ENCODE measurements at places on chromosomes 7 and 10.

DNA sequence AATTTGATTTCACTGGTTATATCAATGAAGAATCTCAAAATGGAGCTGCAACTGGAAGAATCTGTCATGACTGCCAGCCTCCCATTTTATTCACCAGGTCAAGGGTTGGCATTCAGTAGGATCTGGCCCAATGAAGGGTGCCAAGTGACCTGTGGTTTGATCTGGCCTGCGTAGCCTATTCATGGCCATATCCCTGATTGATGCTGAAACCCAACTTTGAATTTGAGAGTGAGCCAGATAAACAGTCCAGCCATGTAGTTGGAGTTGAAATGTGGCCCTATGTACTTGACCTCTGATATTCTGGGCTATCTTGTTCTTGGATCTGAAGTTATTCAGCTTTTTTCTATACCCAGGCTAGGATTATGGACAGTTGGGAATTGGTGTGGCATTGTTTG, 1.5 kb downstream of the MKLN1 start:
- peak; percentile 28 for DNase-seq

- DNase-seq = no peak
Observed at GRCh38 chr7:47885309-47885986, 62.8 kb downstream of the PKD1L1 start.

GRCh38 chr10:530717-531116, 158.8 kb downstream of the DIP2C start:
- DNase-seq = no peak

DNA sequence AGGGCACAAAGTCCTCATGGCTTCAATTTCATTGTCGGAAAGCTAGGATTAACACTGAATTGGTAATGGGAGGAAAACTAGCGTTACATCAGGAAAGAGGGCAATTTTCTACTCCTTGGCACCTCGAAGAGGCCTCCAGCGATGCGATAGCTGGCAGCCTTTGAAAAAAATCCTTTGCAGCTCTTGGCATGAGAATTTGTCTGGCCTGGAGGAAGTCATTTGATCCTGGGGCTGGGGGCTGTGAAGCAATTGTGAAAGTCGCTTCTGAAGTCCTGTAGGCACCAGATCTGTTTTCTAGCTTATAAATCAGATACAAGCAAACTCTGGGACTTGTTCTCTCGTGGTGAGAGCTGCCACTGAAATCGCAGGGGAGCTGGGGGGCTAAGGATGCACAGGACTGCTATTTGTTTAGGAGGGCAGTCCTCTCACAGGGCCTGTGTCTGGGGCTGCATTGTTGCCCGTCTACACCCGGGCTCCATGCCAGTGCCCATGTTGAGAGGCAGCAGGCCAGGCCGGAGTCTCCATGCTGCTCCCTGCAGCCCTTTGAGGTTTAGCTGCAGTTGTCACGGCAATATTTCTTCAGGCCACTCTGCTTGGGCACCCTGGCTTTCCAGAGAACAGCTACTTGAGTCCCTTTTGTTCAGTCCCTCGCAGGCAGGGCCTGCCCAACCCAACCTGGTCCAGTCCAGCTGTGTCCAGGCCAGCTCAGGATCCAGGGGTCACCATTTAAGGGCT, 206.8 kb upstream of the LYZL1 start:
- DNase-seq = no peak

DNA sequence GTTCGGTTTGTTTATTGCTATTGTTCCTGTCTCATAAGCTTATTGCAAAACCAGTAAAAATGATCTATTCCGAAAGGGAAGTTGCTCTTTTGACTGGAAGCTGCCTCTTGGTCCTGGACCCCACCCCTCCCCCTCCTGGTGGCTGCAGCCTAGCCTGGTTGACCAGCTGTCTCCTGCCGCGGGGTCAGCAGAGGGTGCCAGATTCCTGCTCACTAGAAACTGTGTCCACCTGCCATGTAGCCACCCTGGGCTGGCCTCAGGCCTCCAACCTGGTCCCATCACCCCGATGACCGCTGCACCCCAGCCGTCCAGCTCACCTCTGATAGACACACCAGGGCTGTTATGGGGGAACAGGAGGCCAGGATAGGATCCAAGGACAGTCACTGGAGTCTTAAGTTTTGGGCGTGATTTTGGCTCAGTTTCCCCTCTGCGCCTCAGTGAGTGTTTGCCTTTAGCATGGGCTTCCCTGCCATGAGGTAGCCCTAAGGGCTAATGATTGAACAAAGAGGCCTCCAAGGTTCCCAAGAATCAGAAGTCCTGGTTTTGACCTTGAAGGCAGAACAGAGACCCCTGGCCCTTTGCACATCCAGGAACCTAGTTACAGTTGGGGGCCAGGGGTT, 32.9 kb upstream of the SLF2 start:
- peak; percentile 18 for DNase-seq

DNA sequence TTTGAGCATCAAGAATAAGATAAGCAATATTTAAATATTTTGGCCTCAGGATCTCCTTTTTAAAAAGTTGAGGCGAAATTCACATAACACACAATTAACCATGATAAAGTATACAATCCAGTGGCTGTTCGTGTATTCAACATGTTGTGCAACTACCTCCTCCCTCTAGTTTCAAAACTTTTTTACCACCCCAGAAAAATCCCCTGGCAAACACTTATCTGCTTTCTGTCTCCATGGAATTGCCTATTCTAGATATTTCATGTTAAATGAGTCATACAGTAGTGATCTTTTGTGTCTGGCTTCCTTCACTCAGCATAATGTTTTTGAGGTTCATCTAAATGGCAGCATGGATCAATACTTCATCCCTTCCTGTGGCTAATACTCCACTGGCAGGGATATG, 31.8 kb upstream of the IL15RA start:
- DNase-seq = no peak

DNA sequence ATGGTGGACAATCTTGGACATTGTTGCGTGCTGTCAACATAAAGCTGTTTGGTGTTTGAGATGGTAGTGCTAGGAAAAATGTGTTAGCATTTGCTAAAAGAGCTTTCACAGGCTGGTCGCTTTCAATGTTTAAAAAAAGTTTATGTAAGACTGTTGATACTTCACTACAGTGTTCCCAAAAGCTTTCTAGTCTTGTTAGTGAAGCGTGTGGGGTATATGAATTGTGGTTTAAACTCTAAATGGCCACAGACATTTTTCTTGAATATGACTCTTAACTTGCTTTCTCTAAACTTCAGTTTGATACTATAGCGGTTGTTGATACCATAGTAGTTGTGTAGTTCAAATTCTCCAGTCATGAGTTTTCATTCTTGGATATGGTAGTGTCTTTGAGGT, 44.9 kb downstream of the MCU start:
- DNase-seq = no peak
